ENCODE measurements at places on chromosomes 1 and 21. TPM values are rescaled to one million over a fixed set of nuclear protein-coding genes. Genes with fewer than 3 reads are reported as not detected.

DNA sequence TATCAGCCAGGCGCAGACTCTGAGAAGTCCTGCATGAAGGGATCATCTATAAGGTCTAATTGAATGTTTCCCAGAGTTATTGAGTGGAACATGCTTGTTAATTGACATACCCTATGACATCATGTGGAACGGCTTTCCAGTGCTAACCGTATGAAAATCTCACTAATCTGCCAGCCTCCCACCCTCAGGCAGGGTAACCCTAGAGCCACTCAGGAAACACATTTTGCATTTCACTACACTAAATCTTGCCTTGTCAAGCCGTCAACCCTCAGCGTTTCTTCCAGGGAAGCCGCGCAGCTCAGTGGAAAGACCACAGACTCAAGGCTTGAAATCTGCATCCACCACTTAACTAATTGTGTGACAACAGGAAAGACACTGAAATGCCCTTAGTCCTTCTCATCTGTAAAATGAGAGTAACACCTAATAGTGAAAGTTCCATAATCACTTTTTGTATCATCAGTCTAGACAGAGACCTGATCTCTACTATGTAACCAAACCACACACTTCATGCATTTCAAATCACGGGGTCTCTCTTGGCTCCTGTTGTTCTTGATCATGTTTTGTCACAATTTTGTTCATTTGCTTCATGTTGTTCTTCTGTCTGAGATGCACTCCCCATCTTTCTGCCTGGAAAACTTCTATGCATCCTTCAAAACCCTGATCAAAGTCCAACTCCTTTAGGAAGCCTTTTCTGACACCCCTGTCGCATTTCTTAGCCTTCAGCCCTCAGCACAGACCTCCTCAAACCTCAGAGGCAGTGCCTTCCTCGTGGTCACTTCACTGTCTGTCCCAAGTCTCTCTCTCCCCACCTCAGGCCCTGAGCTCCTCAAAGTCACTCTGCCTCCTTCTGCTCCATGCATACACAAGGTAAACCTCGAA, 246.5 kb downstream of the TOMM20 start:
- DNase-seq: no peak

GRCh38 chr1:90964444-90965035, 57.3 kb downstream of the ZNF644 start:
- no peak for DNase-seq

The MR1 gene
- polyA plus RNA-seq: 3.3 TPM

GRCh38 chr1:27809883-27810282, 20.7 kb upstream of the PPP1R8 start:
- DNase-seq: no peak

DNA sequence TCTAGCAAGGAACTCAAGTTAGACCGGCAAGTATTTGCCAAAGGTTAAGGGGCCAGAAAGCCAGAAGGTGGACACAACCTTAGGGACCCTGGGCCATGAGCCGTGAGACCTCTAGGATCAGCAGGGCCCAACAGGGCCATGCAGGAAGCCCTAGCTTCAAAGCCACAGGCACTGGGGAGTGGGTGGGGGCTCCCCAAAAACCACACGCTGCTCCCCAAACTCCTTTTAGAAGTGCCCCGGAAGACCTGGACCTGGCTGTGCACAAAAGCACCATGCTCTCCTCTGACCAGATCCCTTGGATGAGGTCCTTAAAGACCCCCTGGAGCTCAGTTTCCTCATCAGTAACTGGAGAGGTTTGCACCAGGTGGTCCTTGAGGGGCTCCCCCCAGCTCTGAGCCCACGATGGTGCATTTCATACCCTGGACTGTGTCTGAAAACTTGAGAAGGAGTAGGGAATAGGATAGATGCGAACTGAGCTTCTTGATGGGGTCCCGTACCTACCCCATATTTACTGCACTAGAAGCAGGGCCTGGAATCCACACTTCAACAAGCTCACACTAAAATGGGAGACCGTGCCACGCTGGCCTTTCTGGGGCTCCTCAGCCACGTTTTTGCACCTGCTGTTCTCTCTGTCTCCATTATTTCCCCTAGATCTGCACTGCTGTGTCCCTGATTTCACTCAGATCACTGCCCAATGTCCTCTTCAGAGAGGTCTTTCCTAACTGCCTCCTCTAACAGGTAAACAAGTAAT, 40.6 kb upstream of the LBR start:
- DNase-seq: no peak

DNA sequence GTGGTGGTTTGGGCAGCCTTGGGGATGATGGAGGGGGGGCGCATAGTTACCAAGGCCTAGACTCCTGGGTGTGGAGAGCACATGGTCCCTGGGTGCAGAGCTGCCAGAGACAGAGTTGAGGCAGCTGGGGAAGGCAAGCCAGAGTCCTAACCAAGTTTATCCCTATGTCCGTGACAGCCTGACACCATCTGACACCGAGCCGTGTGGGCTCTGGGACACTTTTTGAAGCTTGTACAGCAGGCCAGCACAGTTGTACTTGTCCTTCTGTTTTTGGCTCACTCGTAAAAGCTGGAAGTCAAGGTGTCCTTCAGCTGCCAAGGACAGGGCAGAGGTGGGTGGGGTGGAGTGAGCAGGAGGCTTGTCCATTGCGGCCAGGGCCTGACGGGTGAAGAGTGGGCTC, 28.5 kb downstream of the SLC26A9 start:
- peak; percentile 10 for DNase-seq

The WDR3 gene
- polyA plus RNA-seq: 21.1 TPM

The RORC gene
- 11.8 TPM for polyA plus RNA-seq

The OLFML2B gene
- 85.0 TPM for polyA plus RNA-seq

DNA sequence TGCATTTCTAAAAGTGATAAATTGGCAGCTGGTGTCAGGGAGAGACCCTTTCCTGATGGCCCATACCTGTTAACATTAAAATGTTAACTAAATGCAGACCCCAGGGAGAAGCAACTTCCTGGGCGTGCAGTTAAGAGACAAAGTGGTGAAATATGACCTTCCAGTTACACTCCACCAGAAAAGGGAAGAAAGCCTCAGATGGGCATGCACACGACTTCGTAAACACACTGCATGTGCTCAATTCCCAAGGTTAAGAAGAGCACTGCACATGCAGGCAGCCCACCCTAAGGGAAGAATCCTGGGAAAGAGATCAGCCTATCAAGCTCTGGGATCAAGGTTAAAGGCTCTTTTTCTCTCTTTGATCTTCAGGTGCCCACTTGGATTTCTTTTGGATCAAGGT, 9.7 kb upstream of the GBP6 start:
- DNase-seq: no peak

DNA sequence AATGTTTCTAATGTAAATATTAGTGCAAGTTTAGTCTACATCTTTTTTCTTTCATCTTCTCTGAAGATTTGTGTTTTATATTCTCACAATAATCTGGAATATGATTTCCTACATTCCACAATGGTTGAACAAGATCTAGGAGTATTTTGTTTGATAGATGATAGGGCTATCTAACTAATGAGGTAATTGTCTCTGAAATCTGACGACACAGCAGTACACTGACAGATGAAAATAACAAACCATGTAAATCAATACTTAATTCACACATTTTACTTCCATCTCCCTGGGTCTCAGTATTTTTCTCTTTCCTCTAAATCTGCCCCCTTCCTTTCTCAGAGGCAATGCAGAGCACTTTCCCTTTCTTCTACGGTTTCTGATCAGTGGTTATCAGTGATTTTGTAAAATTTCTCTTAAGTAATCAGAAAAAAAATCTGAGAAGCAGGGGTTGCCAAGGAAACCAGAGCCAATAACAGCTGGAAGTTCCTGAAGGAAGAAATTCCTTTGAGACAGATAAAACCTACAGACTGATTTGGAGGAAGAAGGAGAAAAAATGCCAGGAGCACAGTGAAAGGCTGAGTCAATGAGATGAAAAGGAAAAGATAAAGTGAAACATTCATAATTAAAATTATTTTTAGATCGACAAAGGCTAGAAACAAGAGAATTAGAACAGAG, 7.3 kb upstream of the ANKRD13C start:
- DNase-seq: no peak

DNA sequence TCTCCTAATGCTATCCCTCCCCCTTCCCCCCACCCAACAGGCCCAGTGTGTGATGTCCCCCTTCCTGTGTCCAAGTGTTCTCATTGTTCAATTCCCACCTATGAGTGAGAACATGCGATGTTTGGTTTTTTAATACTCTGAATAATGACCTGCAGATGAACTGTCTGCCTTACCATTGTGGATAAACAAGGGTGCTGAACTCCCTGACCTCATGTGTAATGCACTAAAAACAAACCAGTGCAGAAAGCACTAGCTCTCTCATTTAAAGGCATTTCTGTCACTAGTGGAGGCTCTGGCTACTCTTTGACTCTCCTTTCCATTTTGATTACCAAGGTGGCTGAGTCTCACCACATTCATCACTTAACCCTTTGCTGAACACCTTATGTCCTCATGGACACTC, 23.1 kb upstream of the TRAF3IP3 start:
- DNase-seq: no peak

The HJV gene
- 243 TPM for polyA plus RNA-seq

DNA sequence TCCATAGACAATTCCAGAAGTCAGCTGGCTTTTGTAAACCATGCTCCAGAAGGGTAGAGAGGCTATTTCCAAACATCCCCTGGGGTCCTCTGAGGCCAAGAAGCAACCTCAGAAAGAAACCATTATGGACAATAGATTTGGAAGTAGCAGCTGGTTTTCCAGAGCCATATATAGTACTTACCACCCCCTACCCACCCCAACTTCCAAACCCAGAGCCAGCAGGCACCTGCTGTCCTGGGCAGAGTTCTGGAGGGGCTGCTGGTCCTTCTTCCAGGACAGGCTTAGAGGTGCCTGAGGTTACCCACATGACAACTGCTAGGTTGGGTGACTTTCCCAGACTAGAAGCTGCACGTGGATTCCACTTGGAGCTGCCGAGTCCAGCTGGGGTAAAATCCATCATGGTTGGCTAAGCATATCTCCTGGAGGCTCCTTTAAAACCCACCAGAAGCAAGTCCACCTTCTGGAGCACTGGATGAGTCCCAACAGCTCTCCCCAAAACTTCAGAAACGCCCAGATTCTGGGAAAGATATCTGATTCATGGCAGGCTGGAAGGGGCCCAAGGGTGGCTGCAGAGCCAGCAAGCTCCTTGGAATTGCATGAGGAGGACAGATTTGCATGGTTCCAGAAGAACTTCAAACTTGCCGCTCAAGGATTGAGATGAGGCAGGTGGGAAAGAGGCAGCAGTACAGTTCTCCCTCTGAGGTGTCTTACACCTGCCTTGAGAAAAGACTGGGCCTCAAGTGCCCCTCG, 5.8 kb downstream of the MYCL start:
- no peak for DNase-seq

DNA sequence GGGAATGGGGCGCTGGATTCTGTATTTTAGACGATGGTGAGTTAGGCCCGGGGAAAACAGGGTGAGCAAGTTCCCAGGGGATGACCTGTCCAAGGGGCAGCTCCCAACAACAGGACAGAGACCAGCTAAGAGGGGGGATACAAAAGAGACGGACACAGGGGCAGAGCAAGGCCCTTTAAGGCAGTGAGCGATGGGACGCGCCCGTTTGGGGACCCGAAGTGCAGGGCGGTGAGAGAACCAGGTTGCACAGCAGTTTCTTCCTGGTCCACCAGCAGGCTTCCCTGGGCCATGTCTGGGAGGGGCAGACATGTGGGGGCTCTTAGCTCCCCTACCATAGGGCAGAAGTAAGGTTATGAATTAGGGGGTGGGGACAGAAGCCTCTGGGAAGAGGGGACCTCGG, 22.0 kb downstream of the INAVA start:
- no peak for DNase-seq

DNA sequence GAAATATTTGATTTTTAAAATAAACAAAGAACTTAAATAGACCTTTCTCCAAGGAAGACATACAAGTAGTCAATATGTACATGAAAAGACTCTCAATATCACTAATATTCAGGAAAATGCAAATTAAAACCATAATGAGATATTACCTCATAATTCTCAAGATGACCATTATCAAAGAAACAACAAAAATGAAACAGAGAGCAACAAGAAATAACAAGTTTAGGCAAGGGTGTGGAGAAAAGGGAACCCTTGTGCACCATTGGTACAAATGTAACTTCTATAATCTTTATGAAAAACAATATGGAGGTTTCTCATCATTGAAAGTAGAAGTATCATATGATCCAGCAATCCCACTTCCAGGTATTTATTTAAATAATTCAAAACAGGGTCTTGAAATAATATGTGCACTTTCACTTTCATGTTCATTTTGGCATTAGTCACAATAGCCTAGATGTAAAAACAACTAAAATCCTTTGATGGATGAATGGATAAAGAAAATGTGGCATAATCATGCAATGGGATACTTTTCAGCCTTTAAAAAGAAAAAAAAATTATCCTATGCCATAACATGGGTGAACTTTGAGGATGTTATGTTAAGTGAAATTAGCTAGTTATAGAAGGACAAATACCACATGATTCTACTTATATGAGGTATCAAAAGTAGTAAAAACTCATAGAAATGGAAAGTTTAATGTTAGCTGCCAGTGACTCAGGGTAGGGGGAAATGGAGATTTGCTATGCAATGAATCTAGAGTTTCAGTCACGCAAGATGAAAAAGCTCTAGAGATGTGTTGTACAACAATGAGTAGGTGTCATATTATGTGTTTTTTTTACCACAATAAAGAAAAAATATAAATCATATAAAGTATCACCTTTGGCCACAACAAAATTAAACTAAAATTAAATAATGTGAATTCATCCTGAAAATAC, 114.5 kb upstream of the LYPLAL1 start:
- DNase-seq: no peak

DNA sequence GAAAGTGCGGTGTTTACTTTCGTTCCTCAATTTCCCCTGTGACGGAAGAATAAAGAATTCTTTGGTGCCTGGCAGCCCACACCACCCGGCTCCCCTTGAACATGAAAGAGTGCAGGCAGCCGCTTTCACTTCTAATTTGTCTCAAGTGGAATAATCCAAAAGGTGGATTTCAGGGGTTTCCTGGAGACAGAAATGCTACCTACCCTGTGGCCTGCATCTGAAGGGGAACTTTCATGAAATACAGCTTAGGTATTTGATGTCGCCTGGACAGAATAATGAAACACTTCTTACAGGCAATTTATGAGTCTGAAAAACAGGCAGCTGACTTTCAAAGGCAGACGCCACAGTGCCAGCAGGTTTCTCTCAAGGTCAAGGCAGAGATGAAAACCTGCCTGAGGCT, 169.5 kb upstream of the USP24 start:
- DNase-seq: no peak

DNA sequence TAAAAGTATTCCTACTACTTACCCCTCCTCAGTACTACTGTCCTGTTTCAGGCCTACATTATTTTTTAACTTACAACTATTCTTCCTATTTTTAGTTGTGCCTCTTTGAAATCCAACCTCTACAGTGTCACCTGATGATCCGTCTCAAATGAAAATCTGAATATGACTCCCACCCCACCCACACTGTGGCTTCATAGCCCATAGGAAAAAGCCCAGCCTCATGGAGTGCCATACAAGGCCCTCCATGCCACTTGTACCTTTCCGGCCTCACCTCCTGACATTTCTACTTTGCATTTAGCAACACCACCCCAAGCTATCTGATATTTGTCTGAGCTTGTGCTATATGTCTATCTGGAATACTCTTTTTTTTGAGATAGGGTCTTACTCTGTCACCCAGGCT, 49.3 kb downstream of the TRAF5 start:
- DNase-seq: no peak
